Fibroblast of the aortic adventitia (primary cell): ENCODE measurements at places on chromosomes 2 and 18.

GRCh38 chr2:187875261-187876141 lies 321.3 kb upstream of the TFPI start:
- DNase-seq: no peak

GRCh38 chr2:37683241-37683640 lies 11.8 kb upstream of the CDC42EP3 start:
- DNase-seq: no peak

DNA sequence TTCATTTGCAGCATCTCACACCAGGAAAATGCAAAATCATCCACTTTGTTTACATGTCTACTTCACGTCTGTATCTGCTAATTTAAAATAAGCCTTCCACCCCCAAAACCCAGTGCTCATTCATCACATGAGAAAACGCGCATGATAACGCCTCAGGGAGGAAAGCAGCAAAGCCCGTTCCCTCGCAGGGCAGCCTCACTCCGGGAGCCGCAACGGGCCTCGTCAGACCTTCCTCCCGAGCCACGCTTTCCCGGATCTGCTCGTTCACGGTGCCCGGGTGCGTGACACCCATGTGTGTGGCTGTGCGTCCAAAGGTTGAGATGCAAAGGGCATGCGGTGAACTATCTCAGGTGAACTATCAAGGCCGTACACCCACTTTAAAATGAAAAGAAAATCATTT lies 59.8 kb downstream of the NDUFA10 start:
- no peak for DNase-seq

GRCh38 chr2:211144078-211144477 lies 587.7 kb downstream of the CPS1 start:
- DNase-seq: peak; percentile 89

GRCh38 chr2:21650569-21650968 lies 526.8 kb downstream of the TDRD15 start:
- no peak for DNase-seq

- DNase-seq: peak; percentile 40
Measured at GRCh38 chr2:233242231-233242927, 9.1 kb upstream of the ATG16L1 start.

DNA sequence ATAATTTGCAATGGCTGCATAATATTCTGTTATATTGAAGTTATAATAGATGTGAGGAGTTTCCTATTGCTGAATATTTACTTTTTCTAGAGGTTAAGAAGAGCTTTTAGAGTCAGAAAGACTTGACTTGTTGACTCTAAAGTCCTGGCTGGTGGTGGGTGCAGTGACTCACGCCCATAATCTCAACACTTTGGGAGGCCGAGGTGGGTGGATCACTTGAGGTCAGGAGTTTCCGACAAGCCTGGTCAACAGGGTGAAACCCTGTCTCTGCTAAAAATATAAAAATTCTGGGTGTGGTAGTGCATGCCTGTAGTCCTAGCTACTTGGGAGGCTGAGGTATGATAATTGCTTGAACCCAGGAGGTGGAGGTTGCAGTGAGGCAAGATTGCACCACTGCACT lies 33.9 kb upstream of the ATIC start:
- DNase-seq: peak; percentile 10

- DNase-seq: no peak
Measured at GRCh38 chr2:164457271-164457670, 164.0 kb downstream of the GRB14 start.

DNA sequence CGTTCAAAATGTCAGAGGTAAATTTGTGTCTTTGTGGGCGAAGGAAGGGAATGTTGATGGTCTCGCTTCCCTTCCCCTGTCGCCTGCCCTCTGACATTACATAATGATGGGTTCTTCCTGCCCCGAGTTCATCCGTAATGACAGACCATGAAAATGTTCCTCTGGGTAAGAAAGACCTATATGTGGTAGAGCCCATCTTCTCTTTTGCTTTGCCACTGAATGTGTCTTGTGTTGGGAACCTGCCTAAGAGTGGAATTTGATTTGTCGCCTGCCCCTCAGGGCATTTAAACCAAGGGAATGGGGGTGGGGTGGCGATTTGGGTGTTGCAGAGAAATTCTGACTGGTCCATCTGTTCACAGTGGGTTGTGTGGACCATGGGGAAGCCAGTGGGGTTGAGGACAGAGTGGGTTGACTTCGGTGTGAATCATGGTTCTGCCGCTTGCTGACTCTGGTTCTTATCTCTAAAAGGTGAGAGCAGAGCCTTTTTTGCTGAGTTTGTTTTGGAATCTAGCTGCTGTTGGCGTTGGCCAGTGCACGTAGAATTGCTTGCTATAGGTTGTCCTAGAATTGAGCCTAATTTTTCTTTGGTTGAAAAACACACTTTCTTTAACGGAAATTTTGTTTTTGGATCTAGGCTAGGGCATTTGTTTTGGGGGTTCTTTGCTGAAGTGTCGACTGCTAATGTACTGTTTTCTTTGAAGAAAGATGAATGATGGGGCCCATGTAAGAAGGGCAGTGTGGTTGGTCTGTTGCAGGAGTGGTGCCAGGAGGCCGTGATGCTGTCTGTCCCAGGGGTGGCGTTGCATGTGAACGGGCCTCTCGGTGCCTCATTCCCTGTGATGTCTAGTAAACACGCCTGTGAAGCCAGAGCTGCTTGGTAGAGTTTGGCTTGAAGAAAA lies 1.3 kb downstream of the INPP4A start:
- no peak for DNase-seq

DNA sequence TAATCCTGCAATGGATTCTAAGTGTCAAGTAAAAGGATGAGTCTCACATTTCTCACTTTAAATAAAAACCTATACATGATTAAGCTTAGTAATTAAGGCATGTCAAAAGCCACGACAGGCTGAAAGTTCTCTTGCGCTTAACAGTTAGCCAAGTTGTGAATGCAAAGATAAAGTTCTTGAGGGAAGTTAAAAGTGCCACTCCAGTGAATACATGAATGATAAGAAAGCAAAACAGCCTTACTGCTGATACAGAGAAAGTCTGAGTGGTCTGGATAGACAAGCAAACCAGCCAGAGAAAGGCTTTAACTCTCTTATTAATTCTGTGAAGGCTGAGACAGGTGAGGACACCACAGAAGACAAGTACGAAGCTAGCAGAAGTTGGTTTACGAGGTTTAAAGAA lies 12.7 kb downstream of the THOC1 start:
- DNase-seq: no peak

DNA sequence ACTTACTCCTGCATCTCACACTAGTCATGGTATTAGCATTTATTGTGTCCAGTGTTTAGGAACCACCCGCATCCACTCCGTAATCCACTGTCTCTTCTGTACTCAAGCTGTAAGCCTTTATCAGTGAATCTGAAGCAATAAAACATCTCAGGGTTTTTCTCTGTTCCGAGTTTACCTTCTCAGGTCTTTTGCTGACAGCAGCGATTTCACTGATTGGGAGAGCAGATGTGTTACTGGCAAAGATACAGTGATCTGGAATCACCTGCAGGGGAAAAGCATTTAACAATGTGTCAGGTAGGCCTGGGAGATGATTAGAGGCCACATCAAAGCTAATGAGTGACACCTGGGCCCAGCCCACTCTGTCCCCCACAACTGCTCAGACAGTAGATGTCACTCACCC lies 24.6 kb downstream of the GAREM2 start:
- no peak for DNase-seq

- DNase-seq: peak; percentile 34
Measured at GRCh38 chr2:100178085-100178788, 35.8 kb upstream of the AFF3 start.

GRCh38 chr2:137838255-137839092 lies 125.8 kb upstream of the HNMT start:
- DNase-seq: peak; percentile 72

DNA sequence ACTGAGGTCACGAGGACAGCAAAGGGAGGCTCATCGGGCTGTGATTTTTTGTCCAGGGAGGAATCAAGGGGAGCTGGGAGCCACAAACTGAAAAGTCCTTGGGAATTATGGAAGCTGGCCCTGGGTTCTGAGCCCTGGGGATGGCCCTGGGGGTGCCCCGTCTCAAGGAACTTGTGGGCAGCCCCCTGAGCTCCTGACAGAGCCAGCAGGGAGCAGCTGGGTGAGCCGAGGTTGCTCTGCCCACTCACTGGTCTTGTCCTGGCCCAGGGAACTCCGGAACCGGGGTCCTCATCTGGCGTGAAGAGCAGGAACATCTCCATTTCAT lies 61.3 kb upstream of the HDAC4 start:
- no peak for DNase-seq

DNA sequence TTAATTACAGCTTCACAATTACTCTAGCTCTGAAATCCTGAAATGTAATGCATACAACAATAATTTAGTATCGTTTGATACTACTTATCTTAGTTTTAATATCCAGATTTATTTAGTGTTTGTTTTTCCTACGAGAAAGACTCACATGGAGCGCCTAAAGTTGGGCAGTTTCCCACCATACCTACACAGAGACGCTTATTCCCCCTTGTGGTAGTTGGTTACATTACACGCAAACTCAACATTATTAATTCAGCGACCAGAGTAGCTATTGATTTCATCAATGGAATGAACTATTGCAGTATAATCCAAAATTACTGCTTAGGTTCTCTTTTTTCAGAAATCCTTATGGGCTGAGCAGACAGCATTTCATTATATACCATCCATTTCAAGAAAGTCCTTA lies 164.0 kb upstream of the REG3G start:
- no peak for DNase-seq

GRCh38 chr2:188909036-188909435 lies 65.1 kb upstream of the COL3A1 start:
- no peak for DNase-seq

DNA sequence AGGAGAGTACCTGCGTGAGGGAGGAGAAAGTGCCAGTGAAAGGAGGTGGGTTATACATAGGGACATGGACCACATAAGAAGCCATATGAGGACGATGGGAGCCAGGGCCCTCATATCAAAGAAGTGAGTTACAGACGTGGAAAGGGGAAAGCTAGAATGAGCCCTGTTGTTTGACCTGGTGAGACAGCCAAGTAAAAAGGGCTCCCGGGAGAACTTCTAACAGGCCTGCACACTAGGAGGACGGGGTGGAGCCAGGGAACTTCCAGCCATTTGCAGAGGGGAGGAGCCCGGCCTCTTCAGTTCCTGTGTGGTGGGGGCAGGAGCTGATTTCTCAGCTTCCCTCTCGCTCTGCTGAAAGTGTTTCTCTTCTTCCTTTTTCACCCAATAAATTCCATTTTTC lies 84.1 kb upstream of the SLC66A3 start:
- peak; percentile 9 for DNase-seq

DNA sequence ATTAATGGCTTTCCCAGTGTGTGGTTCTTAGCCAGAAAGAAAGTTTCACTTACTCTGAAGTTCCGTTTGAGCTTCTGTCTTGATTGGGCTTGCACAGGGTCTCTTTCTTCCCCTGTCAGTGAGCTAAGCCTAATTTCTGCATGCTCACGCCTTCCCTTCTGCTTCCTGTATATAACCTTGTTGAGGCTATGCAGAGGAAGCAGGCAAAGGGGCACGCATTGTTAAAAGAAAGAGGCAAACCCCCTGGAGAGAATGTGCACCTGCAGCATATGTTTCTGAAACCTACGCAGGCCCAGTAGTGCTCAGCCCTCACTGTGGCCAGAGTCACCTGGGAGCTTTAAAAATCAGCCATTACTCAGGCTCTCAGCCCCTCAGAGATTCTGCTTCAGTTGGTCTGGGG lies 14.5 kb upstream of the PLA2R1 start:
- no peak for DNase-seq

- DNase-seq: peak; percentile 79
Measured at GRCh38 chr2:88159955-88160415, 10.2 kb upstream of the THNSL2 start.

DNA sequence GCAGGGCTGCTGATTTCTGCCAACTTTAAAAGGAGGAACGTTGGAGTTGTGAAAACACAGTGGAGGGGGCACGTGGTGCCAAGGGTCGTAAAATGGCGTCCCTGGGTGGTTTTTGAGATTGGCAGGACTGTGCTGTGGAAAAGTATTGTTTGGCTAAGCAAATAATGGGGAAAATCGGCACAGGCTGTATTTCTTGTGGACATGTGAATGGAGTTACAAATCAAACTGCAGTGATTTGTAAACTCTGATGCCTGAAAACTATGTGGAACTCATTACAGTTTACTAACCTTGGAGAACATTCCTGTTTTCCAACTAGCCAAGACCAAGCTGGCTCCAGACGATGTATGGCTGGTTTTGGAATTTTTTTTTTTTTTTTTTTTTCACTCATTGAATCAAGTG lies 68.7 kb downstream of the KCTD1 start:
- peak; percentile 64 for DNase-seq

DNA sequence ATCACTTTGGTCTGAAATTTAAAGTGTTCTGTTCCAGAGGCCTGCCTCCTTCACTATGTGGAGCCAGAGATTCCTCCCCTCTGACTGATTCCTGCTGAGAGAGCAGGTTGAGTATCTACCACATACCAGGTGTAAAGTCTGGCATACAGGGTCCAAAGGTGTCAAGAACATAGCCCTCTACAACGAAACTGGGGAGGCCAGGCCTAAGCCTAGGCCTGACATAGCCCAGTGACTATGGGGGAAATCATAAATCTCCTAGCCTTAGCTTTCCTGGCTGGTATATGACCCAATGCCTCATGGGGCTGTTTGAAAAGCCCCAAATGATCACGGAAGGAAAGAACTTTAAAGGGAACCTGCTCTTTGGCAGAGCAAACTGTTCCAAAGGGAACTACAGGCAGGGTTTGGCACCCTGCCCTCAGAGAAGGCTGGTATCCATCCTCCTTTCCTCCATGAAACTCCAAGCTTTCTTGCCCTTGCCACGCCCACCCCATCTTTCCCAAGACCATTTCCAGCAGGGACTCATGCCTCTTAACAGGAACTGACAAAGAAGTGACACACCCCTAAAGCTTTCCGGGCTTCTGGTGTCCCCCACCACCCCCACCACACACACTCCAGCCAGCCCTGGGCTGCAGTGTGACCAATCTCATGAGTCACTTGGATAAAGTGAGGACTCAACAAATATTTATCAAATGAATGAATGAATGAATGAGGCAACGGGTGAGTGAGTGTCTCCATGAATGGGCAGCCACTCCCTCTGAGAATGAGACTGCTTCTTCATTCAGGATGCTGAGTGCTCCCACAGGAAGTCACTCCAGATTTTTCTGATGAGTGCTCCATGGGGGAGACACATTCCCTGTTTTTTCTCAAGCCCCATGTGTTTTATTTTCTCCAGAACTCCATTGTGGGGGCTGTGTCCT lies 114.5 kb upstream of the STPG4 start:
- peak; percentile 96 for DNase-seq

DNA sequence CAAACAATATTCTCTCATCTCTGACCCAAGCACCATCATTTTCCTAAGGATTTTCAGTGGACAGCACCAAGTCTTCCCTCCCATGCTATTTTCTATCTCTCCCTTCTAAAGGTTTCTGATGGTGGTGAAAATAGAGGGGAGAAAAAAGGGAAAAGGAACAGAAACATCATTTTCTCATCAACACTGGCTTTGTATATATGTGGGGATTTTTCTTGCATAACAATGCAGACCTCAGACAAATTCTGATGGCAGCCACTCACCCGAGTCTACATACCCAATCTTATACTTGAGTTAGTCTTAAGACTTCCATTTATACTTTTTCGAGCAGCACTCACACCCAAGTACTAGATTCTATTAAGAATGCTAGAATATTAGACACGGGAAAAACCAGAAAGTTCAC lies 95.8 kb downstream of the TMEM163 start:
- no peak for DNase-seq

GRCh38 chr18:22348521-22349316 lies 69.0 kb downstream of the CTAGE1 start:
- peak; percentile 89 for DNase-seq

- DNase-seq: peak; percentile 74
Measured at GRCh38 chr2:169767243-169767888, 31.3 kb upstream of the SSB start.

GRCh38 chr2:86566821-86567190 lies 3.6 kb upstream of the CHMP3 start:
- DNase-seq: no peak

- peak; percentile 31 for DNase-seq
Measured at GRCh38 chr18:8937160-8938094, 165.1 kb upstream of the NDUFV2 start.

- no peak for DNase-seq
Measured at GRCh38 chr2:145743011-145743410, 1223.1 kb upstream of the ZEB2 start.
